Amniotic stem cell (primary cell): ENCODE measurements at places on chromosomes 11 and 22.

GRCh38 chr22:26766510-26767350 lies 109.3 kb downstream of the MIAT start:
- DNase-seq: no peak

GRCh38 chr11:31780078-31780477 lies 31.0 kb downstream of the PAX6 start:
- no peak for DNase-seq

- no peak for DNase-seq
These were observed 7.6 kb upstream of the FTH1 start for GRCh38 chr11:61974766-61975631.

- no peak for DNase-seq
These were observed 32.8 kb downstream of the CACNA1I start for GRCh38 chr22:39603345-39603744.

DNA sequence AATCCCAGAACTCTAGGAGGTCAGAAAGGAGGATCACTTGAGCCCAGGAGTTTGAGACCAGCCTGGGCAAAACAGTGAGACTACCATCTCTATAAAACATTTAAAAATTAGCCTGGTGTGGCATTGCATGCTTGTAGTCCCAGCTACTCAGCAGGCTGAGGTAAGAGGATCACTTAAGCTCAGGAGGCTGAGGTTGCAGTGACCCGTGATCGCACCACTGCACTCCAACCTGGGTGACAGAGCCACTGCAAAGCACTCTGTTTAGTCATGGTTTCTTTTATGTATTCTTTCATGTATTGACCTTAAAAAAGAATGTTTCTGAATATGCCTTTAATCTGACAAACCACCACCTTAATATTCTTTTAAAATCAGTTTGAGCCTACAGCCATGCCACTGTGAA lies 52.2 kb downstream of the BIRC2 start:
- no peak for DNase-seq

- DNase-seq: no peak
These were observed 761 bp downstream of the HMBS start for GRCh38 chr11:119085437-119085847.

DNA sequence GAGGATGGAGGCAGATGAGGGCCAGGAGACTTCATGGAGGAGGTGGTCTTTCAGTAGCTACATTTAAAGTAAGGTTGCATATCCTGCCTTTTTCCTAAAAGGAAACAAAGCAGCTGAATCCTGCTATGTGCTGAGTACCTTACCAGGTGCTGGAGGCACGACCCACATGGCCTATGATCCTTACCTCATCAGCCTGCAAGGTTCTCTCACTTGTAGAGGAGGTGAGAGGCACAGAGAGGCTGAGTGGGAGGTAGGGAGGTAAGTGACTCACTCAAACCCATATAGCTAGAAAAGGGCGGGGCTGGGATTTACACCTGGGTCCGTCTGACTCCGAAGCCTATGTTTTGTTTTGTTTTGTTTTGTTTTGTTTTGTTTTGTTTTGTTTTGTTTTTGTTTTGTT lies 75.8 kb downstream of the BUD13 start:
- no peak for DNase-seq

- DNase-seq: no peak
These were observed 28.6 kb upstream of the SCGB1A1 start for GRCh38 chr11:62390237-62390636.
